ENCODE measurements at places on chromosomes 3 and 15.

GRCh38 chr3:122104515-122105194, 49.5 kb downstream of the CD86 start:
- DNase-seq: no peak

- DNase-seq: no peak
Observed at GRCh38 chr3:123657568-123657967, 72.7 kb upstream of the HACD2 start.

DNA sequence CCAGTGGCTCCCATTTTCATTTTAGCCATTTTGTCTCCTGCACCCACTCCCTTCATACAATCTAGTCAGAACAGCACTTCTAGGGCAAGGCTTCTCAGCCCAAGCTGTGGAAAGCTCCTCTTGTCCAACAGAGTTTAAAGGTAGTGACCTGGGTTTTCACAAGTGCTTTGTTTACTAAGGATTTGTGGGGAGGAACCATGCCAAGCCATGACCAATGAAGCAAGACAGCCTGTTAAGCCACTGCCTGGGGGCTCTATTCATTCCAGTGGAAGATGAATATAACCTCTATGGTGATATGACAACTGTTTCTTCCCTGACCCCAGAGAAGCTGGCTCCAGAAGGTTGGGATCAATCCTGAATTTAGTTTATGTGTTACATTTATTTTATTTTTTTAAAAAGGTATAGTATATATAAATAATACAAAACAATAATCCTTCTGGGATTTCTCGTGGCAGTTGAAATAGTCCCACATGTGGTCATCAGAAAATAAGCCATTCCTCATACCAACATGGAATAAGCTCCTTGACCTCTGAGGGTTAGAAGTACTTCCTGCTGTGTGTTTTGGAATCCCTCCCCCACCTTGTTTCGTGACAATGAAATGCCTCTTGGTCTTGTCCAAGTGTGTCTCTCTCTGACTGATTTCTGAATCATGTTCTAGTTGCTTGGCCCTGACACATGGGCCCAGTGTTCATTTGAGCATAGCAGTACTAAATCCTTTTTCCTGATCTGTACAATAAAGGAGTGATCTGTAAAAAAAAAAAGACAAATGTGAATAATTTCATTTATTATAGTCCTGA, 13.3 kb upstream of the THUMPD3 start:
- DNase-seq: no peak

- no peak for DNase-seq
Observed at GRCh38 chr15:52086011-52086786, 26.4 kb downstream of the BCL2L10 start.

DNA sequence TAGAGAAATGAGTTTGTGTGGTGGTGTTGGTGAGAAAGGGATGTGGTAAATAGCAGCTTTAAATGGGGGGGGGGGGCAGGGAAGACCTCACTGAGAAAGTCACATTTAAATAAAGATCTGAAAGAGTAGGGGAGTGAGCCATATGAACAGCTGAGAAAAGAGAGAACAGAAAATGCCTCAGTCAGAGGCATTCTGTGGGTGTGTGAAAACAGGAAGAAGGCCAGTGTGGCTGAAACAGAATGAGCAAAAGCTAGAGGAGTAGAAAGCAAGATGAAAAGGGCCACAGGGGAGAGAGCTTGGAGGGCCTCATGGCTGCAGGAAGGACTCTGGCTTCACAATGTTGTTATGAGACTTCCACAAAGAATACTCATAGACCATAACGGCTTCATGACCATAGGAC, 783.3 kb downstream of the ZPLD1 start:
- DNase-seq: no peak

DNA sequence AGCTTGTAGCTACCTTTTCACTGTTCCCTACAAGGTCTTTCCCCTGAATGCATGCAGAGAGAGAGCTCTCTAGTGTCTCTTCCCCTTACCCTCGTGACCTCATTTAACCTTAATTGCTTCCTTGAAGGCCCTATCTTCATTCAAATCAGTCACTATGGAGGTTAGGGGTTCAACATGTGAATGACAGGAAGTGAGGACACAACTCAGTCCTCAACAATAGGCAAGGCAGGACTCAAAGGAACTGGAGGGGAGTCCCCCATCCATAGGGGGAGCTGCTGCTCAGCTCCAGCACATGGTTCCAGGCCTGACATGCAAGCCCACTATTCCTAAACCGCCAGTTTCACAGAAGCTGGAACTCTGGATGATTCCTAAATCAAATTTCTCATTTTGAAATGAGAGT, 33.8 kb upstream of the GYG1 start:
- no peak for DNase-seq

- DNase-seq: no peak
Observed at GRCh38 chr3:168139947-168140346, 44.2 kb upstream of the GOLIM4 start.
